Osteoblast (primary cell): ENCODE measurements at places on chromosomes 3 and 15. TPM values are rescaled to one million over a fixed set of nuclear protein-coding genes. Genes with fewer than 3 reads are reported as not detected.

The PPM1L gene
- 2.4 and 4.3 TPM in 2 replicates for total RNA-seq

The HDC gene
- total RNA-seq, result not detected in 2 replicates

The MNS1 gene
- total RNA-seq, result 2.2 and 2.9 TPM in 2 replicates

The RHCG gene
- not detected in 2 replicates for total RNA-seq

DNA sequence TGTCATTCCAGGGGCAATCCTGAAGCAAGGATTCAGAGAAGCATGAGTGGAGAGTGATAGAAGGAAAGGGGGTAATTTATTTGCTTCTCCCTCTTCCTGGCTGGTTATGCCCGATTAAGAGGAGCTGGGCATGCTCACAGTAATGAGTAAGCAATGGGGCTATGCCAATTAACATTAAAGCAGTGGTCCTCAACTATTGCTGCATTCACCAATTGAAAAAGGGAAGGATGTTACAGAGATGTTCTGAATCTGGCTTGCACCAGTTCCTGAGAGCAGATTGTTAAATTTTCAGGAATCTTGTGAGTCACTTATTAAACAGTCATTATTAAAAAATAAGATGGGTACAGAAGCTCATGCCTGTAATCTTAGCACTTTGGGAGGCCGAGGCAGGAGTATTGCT, 85.9 kb upstream of the ZBTB20 start:
- H3K27ac ChIP-seq, result no peak overlapping the region
- H3K4me3 ChIP-seq, result no peak overlapping the region
- peaks cover 2% of the 10 kb centered on the region for H3K4me1 ChIP-seq
- no peaks in the 10 kb centered on the region for H3K27me3 ChIP-seq
- DNase-seq, result no peak
